ENCODE measurements at places on chromosomes 4 and X.

DNA sequence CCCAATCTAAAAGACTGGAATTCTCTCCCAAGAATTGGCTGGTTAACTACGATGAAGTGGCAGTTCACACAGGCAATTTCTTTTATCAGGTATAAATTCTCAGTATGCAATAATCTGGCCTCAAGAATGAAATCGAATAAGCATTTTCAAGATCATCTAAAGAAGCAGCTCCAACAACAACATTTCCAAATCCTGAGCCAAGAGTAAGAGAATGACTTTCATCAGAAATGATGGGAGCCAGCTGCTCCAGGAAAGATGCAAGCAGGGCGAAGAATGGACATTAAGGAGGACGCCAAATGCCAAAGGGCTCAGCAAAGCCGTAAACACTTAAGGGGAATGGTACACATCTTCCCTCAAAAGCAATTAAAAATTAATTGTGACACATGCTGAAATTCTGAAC is 12.0 kb downstream of the ADAMTS3 start:
- DNase-seq: no peak

DNA sequence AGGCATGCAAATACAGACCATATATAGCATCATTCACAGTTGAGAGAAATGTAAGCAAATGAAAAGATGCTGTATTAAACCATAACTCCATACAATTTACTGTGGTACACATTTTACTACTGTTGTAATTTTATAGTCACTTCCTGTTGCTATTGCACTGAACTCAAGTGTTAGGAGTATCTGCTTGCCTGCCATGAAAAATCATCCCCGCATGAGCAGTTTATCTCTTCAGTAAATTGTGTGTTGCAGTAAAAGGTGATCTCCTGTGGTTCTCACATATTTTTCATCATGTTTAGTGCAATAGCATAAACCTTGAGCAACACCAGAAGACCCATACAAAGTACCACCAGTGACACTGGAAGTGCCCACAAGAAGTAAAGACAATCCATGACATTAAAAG is 1153.4 kb downstream of the FAT4 start:
- DNase-seq: no peak

DNA sequence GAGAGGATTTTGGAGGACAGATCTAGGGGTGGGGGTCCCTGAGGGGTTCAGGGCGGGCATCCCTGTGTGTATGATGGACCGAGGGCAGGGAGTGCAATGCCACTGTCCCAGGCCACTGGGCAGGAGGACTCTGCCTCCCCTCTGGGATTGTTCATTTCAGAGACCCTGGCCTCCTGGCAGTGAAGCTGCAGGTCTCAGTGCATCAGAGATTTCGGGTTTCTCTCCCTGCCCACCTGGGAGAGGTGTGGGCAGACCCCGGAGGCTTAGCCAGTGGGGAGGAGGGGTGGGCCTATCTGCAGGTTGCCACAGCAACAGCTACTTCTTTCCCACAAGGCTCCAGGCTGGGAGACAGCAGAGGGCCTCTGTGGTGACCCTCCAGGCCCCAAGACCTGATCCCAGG is 80.1 kb upstream of the LRPAP1 start:
- DNase-seq: no peak

DNA sequence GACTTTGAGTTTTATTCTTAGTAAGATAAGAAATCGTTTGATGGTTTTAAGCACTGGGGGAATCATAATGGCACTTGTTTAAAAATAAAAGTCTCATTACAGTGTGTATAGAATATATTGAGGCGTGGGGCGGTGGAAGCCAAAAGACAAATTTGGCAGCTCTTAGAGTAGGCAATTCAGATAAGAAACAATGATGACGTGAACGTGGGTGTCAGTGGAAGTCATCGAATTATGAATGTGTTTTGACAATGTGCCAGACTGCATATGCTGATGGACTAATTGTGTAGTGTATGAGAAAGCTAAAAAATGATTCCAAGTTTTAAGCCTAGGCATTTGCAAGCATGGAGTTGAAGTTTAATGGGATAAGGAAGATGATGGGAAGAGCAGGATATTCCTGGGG is 35.8 kb downstream of the SPANXD start:
- DNase-seq: no peak

DNA sequence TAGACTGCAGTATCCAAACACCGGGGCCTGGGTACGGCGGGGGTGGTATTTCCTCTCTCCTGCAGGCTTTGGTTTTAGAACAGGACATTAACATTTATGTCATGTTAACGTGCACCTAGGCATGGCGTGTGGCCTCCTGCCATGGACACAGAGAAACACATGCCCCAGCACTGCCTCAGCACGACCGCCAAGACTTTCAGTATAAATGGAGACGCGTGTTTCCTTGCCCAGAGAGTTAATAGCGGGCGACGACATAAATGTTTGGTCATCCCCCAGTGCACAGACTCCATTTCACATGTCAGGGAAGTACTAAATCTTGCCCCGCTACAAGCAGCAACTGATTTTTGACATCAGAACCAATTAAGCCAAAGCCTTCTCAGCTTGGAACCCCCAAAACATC is 737.9 kb downstream of the RAB28 start:
- no peak for DNase-seq

DNA sequence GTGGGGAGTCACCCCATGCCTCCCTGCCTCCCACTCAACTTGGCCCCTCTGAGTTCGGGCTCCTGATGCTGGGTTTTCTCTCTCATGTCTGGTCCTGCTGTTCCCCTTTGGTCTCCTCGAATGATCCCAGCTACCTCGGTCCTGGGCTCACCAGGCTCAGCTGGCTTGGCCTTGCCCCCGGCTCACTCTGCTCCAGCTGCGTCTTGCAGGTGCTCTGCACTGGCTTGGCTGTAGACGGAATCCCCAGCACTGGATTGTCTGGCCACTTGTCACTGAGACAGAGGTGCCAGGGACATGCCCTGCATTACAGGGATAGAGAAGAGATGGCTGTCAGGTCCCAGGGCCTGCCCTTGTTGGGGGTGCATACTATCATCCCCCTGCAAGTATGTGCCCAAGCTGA is 41.6 kb upstream of the NYX start:
- DNase-seq: no peak

GRCh38 chr4:422587-422986 is 76.4 kb downstream of the ZNF721 start:
- DNase-seq: no peak

All from LoVo (cell line).